Caudate nucleus (tissue), 63 donors: ENCODE measurements at places on chromosomes 6 and 20.

- DNase-seq, result no peak
Observed at GRCh38 chr20:56353356-56353755, 5.4 kb upstream of the FAM210B start.

DNA sequence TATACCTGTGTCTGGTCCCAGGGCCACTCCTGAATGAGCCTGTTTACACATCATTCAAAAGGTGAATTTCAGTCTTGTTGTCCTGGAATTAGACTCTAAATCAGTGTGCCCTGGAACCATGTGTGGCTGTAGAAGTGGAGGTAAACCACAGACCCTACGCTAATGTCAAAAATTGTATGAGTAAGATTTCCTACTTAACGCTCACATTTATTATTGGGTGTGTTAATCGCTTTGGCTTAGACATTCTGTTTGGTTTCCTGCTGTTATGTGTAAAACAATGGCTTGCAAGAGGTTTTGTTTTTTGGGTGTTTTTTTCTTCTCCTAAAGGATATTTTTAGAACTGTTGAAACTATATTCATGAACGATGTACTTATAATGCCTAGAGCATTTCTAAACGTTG, 19.3 kb downstream of the PLCB1 start:
- no peak for DNase-seq

- no peak for DNase-seq
Observed at GRCh38 chr20:26209171-26209941, 512.7 kb upstream of the ZNF337 start.

DNA sequence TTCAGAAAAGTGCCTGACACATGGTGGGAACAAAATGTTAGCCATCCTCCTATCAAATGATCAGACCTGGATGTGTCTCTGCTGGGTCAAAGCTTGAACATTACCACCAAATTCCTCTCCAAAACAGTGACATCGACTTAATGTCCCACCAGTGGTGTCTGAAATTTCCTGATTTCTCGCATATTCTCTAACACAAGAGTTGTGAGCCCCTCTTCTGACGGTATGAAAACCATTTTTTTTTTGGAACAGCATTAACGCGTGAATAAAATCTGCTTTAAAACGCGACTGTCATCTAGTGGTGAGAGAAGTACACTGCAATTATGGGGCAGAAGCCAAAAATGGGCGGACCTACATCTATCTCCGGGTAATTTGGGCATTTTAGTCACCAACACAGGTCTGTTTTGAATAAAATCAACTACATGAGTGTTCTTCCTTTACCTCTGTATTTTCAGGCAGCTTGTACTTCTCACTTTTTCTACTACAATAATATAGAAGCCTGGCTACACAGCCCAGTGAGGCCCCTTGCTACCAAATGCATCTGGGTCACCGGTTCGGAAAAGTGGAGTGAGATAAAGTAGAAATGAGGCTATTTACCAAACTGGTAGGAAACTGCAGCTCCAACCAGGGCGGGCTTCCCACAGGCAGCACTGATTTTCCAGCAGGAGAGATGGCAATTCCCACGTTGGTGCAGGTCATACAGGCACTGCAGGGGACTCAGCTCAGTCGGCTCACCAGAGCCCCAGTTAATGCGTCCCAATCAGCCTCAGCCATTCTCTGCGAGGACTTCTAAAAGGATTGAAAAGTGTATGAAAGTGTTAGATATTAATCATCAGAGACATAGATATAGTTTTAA, 27.4 kb downstream of the MGME1 start:
- no peak for DNase-seq

- DNase-seq, result no peak
Observed at GRCh38 chr20:15840636-15841301, 732.5 kb downstream of the KIF16B start.

- no peak for DNase-seq
Observed at GRCh38 chr20:57507477-57507876, 17.5 kb downstream of the CTCFL start.

GRCh38 chr6:52573295-52573694, 3.6 kb downstream of the TRAM2 start:
- DNase-seq, result no peak

DNA sequence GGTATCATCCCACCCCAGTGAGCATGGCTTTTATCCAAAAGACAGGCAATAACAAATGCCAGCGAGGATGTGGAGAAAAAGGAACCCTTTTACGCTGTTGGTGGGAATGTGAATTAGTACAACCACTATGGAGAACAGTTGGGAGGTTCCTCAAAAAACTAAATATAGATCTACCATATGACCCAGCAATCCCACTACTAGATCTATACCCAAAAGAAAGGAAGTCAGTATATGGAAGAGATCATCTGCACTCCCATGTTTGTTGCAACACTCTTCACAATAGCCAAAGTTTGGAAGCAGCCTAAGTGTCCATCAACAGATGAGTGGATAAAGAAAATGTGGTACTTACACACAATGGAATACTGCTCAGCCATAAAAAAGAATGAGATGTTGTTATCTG, 5.9 kb upstream of the KIAA1755 start:
- DNase-seq, result no peak
